ENCODE measurements at places on chromosomes 3 and 15.
A peak's percentile ranks its signal among the peaks of the same experiment; 100 is the strongest.

- no peak for DNase-seq
These were observed 186.6 kb downstream of the UBE2E2 start for GRCh38 chr3:23389686-23390085.

GRCh38 chr15:86743283-86743903 is 663.7 kb downstream of the AGBL1 start:
- peak; percentile 6 for DNase-seq

- DNase-seq = no peak
These were observed 12.1 kb downstream of the CHSY1 start for GRCh38 chr15:101239724-101240136.

- DNase-seq = peak; percentile 97
These were observed 118.6 kb upstream of the NR2E3 start for GRCh38 chr15:71691458-71692417.

- no peak for DNase-seq
These were observed 135.0 kb upstream of the CCNL1 start for GRCh38 chr3:157294953-157295352.

DNA sequence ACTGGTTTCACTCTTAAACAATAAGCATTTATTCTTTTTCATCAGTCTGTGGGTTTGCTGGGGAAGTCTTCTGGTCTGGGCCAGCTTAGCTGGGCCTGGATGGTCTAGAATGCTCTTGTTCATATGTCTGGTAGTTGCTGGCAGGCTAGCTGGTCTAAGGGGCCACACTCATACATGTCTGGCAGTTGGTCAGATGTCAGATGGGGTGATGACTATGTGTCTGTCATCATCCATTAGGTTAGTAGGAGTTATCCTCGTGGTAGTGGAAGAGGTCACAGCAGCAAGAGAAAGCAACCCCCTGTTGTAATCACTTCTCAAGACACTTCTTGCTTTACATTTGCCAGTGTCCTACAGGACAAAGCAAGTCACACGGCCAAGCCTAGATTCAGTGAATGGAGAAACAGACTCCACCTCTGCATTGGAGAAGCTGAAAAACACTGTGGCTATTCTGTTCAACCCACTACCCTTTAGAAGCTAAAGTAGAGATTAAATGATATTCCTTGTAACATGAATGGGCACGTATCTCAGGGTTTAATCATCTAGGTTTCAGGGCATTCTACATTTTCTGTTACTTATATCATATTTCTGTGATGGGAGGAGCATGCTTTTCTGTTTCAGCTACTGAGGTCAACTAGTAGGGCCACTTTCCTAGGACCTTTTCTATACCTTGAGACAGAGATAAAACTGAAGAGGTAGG is 5.5 kb upstream of the ARID3B start:
- DNase-seq = no peak

- DNase-seq = peak; percentile 5
These were observed 1134.2 kb downstream of the ROBO1 start for GRCh38 chr3:78633626-78634025.

DNA sequence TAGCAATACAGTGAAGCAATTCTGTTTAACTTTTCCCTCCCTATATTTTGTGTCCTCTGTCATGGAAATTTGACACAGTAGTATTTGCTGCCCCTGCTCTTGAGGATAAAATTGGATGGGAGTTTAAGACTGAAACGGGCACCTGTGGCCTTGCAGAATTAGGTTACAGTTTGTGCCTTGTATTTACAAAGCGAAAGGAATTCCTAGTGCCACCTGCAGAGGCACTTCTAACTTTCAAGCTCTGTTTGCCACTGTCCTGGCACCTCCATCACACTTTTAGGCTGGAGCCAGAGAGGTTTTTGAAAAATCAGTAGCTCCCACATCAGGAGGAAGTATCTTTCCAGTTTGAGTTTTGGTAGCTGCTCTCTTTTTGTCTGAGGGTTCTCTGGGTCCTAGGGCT is 39.5 kb downstream of the CD86 start:
- DNase-seq = no peak

All from fibroblast of lung (primary cell).